ENCODE measurements at places on chromosomes 7 and 10.

DNA sequence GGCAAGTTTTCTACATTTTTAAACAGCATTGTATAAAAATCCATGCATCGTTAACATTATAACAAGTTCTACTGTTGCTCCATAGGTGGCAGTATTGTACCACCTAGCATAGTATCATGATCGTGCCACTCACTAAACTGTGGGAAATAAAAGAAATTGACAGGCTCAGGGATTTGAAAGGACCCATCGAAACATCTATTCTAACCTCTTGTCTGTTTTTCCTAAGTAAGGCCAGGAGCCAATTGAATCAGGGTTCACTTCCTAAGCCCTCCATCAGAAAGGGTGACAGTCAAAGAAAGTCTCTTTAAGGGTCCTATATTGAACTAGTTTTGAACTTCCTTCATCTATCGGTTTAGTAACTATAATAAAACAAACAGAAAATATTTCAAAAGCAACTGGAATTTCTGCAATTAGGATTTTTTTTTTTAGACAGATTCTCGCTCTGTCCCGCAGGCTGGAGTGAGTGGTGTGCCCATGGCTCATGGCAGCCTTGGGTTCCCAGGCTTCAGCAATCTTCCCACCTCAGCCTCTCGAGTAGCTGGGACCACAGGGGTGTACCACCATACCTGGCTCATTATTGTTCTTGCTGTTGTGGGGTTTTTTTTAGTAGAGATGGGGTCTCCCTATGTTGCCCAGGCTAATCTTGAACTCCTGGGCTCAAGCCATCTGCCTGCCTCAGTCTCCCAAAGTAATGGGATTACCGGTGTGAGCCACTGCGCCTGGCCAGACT, 9.4 kb downstream of the HACD1 start:
- DNase-seq = no peak

DNA sequence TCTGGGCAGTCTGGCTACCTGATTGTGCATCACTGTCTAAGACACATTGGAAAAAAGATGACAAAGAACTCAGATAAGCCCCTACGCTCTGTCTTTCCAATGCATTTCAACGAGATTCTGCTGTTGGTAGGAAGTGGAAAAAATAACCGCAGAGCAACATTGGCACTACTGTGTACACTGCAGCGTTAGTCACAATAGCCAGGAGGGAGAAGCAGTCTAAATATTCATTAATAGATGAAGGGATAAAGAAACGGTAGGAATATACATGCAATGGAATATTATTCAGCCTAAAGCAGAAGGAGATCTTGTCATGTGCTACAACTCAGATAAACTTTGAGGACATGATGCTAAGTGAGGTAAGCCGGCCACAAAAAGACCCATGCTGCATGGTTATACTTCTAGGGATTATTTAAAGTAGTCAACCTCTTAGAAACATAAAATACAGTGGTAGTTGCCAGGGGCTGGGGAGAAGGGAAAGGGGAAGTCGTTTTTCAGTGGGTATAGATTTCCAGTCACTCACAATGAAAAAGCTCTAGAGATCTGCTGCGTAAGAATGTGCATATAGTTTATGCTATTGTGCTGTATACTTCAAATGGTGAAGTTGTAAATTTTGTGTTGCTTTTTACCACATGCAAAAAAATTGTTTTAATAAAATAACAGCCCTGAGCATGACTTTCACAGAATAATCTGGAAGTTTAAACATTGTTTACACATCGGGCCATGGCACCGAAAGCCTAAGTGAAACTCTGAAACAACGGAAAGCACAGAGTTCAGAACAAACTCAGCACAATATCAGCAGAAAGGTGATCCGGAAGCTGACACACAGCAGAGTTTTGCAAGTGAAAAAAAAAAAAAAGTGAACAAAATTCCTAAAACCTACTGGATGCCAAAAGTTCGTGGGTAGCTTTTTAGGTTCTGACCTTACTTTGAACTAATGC, 40.1 kb downstream of the ELMO1 start:
- DNase-seq = no peak

- no peak for DNase-seq
Observed at GRCh38 chr7:16779051-16779450, 25.5 kb downstream of the TSPAN13 start.

DNA sequence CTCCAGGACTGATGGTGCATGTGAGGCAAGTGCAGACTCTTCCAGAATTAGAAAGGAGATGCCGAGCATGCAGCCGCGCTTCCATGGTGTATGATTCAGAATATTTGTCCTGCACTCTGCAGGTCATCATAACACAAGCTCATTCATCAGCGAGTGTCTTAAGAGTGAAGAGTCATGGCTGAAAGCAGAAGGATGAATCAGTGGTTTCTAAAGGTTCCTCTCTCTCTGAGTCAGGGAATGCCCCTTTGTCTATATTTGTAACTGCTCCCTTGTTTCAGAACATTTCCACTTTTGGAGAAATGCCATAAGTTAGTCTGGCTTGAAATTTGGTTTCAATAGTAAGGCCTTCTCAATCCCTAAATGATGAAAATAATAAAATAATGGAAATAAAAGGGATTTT, 52.3 kb downstream of the HECW1 start:
- DNase-seq = no peak

DNA sequence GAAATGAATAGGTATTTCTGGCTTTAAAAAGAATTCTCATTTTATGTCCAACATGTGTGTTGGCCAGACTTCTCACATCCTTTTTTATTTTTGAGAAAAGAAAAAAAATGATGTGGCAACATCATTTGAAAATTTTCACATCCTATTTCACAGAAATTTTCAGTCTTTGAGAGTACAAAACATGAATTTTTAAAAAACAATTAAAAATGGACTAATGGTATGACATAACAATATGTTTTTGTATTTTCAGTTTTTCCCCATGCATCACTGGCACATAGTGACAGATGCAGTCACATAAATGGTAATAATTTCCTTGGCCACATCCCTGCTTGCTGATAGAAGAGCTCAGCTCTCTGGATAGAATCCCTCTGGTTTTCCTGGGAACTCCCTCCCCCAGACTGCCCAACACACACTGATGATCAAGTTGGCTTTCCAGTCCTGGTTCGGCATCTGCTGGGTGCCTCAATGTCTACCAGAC, 188.5 kb upstream of the AGR3 start:
- DNase-seq = no peak

Data from activated T-cell treated with anti-CD3 and anti-CD28 coated beads, Interleukin-2, amount 50 U/mL, for 24 hours (primary cell).